ENCODE measurements at places on chromosomes 6 and 20. TPM values are rescaled to one million over a fixed set of nuclear protein-coding genes. Genes with fewer than 3 reads are reported as not detected.

RIMS4 gene
- 7.8 TPM for total RNA-seq

GRCh38 chr20:35144694-35145093 lies 2.4 kb downstream of the EDEM2 start:
- no peak overlapping the region for H3K4me3 ChIP-seq
- peaks cover 8% of the 10 kb centered on the region for H3K4me1 ChIP-seq
- H3K27me3 ChIP-seq: no peaks in the 10 kb centered on the region
- H3K36me3 ChIP-seq: no peaks in the 10 kb centered on the region
- DNase-seq: no peak
- no peak overlapping the region for H3K27ac ChIP-seq

SLC22A7 gene
- not detected for total RNA-seq

ANKRD66 gene
- total RNA-seq: not detected

DNA sequence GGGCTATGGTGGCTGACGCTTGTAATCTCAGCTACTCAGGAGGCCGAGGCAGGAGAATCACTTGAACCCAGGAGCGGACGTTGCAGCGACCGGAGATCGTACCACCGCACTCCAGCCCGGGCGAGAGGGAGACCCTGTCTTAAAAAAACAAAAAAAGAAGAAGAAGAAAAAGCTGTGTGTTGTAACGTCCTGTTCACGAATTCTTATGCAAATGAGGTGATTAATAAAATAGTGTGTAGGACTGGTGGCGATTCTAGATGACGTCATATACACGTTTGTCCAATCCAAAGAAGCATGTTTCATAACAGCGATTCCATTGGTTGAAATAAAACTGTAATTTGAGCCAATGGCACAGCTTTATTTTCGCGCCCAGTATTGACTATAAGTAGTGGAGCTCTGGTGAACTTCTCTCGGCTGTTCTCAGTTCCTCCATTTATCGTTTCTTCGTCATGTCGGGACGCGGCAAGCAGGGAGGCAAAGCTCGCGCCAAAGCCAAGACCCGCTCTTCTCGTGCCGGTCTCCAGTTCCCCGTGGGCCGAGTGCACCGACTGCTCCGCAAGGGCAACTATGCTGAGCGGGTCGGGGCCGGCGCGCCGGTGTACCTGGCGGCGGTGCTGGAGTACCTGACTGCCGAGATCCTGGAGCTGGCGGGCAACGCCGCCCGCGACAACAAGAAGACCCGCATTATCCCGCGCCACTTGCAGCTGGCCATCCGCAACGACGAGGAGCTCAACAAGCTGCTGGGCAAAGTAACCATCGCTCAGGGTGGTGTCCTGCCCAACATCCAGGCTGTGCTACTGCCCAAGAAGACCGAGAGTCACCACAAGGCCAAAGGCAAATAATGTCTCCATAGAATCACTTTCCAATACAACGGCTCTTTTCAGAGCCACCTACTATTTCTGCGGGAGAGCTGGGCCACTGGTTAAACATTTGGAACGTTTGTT lies 47.0 kb downstream of the OR2B2 start:
- DNase-seq: peak; percentile 90
- peak overlapping the region; percentile 71 for H3K4me3 ChIP-seq
- H3K4me1 ChIP-seq: peaks cover 9% of the 10 kb centered on the region
- H3K36me3 ChIP-seq: no peaks in the 10 kb centered on the region
- no peaks in the 10 kb centered on the region for H3K27me3 ChIP-seq

GRCh38 chr6:156864557-156864956 lies 87.4 kb downstream of the ARID1B start:
- DNase-seq: no peak
- H3K4me1 ChIP-seq: peaks cover 38% of the 10 kb centered on the region
- H3K36me3 ChIP-seq: peaks cover 4% of the 10 kb centered on the region
- H3K4me3 ChIP-seq: no peak overlapping the region
- no peak overlapping the region for H3K27ac ChIP-seq

DNA sequence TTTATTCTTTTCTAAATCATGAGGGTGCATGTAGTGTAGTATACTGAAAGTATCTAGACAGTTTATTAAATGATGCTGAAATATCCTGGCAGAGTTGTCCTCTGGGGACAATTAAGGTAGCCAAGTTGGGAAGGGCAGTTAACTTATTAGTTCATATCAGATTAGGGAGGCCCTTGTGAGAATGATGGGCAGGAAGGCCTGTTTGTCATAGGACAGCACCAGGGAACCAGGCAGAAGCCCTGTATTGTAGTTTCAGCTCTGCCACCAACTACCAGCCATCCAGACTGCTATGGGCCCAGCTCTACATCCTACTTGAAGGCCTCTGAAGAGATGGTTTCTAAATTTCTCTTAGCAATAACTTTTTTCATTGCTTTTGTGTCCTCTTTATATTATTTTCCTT lies 4.0 kb downstream of the MYLIP start:
- peaks cover 18% of the 10 kb centered on the region for H3K4me1 ChIP-seq
- no peaks in the 10 kb centered on the region for H3K36me3 ChIP-seq
- no peak overlapping the region for H3K4me3 ChIP-seq
- H3K27me3 ChIP-seq: peaks cover 10% of the 10 kb centered on the region

- H3K36me3 ChIP-seq: no peaks in the 10 kb centered on the region
- H3K27me3 ChIP-seq: no peaks in the 10 kb centered on the region
- no peak overlapping the region for H3K4me3 ChIP-seq
- H3K4me1 ChIP-seq: no peaks in the 10 kb centered on the region
- H3K27ac ChIP-seq: no peak overlapping the region
- no peak for DNase-seq
Observed at GRCh38 chr6:134235937-134236751, 81.8 kb downstream of the SGK1 start.

DNA sequence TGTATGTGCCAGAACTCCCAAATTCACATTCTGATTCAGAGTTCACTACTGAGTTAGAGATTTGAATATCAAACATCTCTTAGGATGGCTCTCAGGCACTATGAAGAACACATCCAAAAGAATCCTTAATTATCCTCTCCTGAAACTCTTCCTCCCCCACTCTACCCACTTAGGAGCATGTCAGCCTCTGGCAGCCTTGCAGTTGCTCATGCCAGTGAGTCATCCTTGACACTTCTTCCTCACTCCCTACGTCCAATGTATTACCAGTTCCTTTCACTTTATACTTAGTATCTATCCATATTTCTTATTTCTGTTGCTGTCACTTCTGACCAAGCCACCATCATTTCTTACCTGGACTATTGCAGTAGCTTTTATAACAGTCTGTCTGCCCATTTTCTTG lies 192.0 kb upstream of the IMPG1 start:
- H3K27me3 ChIP-seq: no peaks in the 10 kb centered on the region
- no peaks in the 10 kb centered on the region for H3K36me3 ChIP-seq
- no peak for DNase-seq
- H3K4me3 ChIP-seq: no peak overlapping the region
- H3K27ac ChIP-seq: no peak overlapping the region
- H3K4me1 ChIP-seq: no peaks in the 10 kb centered on the region

DNA sequence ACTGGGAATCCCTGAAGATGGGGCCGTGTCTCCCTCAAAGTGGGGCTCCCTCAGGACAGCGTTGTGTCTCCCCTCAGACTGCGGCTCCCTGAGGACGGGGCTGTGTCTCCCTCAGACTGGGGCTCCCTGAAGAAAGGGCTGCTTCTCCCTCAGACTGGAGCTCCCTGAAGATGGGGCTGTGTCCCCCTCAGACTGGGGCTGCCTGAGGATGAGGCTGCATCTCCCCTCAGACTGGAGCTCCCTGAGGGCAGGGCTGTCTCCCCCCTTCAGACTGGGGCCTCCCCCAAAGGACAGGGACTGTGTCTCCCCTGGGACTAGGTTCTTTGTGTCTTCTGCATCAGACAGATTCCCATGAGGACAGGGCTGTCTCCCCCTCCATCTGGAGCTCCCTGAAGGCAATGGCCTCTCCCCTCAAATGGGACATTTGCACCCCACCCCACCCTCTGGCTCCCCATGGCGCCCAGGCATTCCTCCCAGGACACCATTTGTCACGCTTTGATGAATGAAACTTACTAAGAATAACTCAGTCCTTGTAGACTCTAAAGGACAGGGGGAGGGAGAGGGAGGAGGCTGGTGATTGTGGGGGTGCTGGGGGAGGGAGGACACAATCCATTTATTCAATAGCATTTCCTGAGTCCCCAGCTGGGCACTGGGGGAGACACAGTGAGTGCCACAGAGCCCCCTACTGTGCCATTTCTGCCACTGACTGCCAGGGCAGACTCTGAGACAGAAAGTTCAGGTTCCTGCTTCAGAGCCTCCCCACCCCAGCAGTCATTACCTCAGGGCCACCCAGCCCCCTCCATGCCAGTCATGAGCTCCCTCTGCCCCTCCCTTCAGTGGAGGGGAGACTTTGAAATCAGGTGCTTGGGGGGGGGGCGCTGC lies 122.4 kb downstream of the MRPL14 start:
- no peak overlapping the region for H3K27ac ChIP-seq
- H3K36me3 ChIP-seq: no peaks in the 10 kb centered on the region
- H3K4me3 ChIP-seq: no peak overlapping the region
- H3K4me1 ChIP-seq: peaks cover 48% of the 10 kb centered on the region
- peaks cover 10% of the 10 kb centered on the region for H3K27me3 ChIP-seq

DOP1A gene
- total RNA-seq: 61.9 TPM

KCNK16 gene
- total RNA-seq: not detected

DNA sequence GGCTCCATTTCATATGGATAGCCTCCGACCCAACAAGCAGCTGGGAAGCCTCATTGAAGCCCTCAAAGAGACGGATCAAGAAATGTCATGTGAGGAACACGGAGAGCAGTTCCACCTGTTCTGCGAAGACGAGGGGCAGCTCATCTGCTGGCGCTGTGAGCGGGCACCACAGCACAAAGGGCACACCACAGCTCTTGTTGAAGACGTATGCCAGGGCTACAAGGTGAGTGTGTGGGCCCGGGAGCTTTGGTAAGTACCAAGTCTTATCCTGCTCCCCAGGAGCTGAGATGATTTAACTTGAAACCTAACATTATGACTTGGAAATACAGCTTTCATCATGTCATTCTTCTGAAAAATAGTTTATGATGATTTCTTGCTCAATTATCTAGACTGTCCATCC lies 4.1 kb downstream of the TRIM38 start:
- no peak overlapping the region for H3K27ac ChIP-seq
- H3K36me3 ChIP-seq: no peaks in the 10 kb centered on the region
- H3K27me3 ChIP-seq: no peaks in the 10 kb centered on the region
- H3K4me1 ChIP-seq: peaks cover 4% of the 10 kb centered on the region
- DNase-seq: no peak
- no peak overlapping the region for H3K4me3 ChIP-seq

DNA sequence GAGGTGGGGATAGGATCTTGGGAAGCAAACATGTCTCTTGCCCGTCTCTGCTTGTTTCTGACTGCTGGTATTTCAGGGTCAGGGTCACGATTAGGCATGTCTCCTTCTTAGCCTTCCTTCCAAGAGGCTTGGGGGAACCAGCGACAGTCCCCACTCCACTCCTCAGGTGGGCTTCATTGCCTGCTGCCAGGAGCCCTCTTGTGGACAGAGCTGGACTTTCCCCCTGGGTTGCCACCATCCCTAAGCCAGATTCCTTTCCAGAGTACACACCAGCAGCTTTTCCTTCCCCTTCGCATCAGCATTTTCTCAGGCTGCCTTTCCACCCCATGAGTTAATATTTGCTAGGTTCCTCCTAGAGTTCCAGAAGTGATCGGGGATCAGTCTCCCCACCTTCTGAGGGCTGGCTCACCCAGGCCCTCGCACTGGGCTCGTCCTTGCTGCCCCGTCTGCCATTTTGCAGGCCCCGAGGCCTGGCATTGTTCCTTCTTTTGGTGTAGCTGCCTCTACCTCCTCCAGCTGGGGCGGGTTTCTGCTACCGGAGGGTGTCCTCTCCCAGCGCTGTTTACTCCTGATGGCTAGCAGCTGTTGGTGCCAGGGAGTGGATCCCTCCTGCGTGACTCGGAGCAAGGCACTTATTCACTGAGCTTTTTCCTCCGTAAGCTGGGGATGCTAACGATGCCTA lies 8.8 kb upstream of the C20orf144 start:
- DNase-seq: peak; percentile 84
- H3K4me3 ChIP-seq: no peak overlapping the region
- H3K27me3 ChIP-seq: no peaks in the 10 kb centered on the region
- H3K4me1 ChIP-seq: no peaks in the 10 kb centered on the region

MBOAT1 gene
- 1.1 TPM for total RNA-seq

DNA sequence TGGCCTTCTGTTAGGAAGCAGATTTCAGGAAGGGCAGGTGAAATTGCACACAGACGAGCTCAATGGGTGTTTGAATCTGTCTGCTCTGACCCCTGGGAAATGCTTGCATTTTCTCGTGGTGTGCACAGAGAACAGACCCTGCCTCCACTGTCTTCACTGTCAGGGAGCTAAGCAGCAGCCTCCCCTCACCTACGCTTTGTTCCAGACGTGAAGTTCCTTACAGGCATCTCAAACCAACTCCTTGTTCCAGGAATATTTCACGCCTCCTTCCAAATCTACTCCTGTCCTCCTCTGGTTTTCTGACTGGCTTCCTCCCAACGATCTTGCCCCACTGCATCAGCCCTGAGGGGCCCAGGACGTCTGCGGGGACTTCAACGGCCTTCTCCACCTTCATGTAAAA lies 13.7 kb downstream of the DACT2 start:
- DNase-seq: no peak
- no peak overlapping the region for H3K27ac ChIP-seq
- no peaks in the 10 kb centered on the region for H3K36me3 ChIP-seq
- peaks cover 30% of the 10 kb centered on the region for H3K27me3 ChIP-seq

DNA sequence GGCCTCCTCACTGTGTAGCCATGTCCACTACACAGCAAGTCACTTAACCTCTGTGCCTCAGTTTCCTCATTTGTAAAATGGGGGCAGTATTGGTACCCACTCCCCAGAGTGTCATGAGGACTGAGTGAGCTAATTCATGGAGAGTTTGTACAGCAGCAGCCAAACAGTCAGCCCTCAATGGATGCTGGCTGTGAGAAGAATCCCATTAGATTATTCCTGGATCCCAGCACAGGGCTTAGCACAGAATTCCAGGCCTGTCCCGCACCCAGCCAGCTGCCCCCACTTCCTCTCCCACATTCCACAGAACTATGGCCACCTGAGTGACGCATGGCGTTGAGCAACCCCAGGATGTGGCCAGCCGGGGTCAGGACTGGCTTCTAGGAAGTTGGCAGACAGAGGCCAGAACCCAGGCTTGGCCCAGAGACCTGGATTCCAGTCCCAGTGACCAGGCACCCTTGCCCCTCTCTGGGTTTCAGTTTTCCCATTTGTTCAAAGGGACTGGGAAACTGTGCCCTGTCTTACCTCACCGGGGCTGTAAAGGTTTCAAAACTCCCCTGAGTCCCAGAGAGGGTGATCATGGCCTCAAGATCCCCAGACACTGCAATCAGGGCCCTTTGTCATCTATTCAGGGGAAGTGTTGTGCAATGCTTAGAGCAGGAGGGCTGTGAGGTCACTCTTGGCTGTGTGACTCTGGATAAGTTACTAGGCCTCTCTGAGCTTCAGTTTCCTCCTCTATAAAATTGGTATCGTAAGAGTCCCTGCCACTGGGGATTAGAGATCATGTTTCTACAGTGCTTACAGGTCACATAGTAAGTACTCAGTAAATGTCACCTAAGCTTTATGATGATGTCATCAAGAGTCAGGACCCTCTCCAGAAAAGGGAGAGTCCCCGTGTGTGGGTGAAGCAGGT lies 3.0 kb upstream of the TGM2 start:
- H3K4me1 ChIP-seq: peaks cover 4% of the 10 kb centered on the region
- H3K36me3 ChIP-seq: no peaks in the 10 kb centered on the region
- DNase-seq: peak; percentile 29
- no peak overlapping the region for H3K4me3 ChIP-seq
- H3K27ac ChIP-seq: no peak overlapping the region

Data from neural progenitor cell (in vitro differentiated cells).